ENCODE measurements at places on chromosomes 1 and 21.

- peak; percentile 74 for DNase-seq
Observed at GRCh38 chr1:222994511-222995235, 148.4 kb downstream of the TLR5 start.

- DNase-seq: no peak
Observed at GRCh38 chr1:30514137-30514654, 209.2 kb downstream of the MATN1 start.

DNA sequence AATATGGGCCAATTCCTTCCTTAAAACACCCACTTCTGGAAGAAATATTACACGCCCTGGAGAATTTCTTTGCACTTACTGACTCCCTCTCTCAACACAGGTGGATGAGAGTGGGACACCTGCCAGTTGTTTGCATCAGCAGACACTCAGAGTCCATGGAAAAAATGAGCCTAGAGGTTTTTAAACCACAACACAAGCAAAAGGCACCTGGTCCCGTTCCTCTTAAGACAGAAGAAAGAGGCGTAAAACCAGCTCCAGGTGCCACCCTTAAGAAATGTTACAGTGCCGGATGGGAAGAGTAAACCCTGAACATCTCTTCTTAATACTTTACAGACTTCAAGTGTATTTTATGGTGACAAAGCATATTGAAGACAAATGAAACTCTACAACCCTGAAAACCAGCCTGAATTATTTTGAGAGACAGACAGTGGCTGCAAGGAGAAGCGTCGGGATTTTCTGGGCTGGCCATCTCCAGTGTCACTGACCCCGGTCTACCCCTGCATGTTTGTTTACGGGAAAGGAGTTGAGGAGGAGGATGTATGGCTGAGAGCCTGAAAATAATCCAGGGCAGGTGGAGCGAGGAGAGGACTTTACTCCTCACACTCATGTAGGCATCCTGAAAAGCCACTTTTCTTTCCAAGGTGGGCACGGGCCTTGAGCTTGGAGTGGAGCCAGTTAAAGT, 7.8 kb upstream of the RIPK4 start:
- no peak for DNase-seq

DNA sequence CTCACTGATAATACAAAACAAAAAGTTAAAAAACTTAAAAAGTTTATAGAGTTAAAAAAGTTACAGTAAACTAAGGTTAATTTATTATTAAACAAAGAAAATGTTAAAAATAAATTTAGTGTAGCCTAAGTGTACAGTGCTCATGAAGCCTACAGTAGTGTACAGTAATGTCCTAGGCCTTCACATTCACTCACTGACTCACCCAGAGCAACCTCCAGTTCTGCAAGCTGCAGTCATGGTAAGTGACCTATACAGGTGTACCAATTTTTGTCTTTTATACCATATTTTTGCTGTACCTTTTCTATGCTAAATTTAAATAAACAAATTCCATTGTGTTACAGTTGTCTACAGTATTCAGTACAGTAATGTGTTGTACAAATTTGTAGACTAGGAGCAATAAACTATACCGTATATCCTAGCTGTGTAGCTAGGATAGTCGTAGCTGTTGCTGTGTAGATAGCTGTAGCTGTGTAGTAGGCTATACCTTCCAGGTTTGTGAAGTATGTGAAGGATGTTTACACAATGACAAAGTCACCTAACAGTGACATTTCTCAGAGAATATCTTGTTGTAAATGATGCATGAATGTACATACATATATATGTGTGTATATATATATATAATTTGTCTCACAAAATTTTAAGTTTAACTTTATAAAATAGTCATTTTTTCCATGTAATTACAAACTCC, 140.2 kb downstream of the TGFB2 start:
- no peak for DNase-seq

DNA sequence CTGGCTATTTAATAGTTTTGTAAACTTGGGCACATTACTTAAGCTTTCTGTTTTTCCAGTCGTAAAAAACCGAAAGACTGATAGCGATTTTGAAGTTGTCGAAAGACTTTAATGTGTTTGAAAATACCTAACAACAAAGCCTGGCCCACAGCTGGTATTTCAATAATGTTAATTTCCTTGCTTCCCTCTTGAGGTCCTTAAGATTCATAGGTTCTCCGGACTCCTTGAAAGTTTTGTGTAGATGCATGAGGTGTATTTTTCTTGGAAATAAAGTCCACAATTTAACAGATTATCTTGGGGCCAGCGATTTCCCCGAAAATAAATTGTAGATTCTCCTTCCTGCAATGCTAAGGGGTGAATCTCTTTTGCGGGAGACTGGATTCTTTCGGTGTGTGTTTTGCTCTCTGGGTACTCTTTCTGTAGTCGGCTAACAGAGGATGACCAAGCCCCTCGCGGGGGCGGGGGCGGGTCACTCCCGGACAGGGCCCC, 735 bp upstream of the YTHDF2 start:
- DNase-seq: peak; percentile 12

GRCh38 chr1:57118948-57119603, 153.3 kb upstream of the C8B start:
- DNase-seq: no peak

GRCh38 chr1:222251847-222252246, 296.1 kb downstream of the HHIPL2 start:
- no peak for DNase-seq

GRCh38 chr21:36075171-36075570, 5.3 kb downstream of the CBR1 start:
- DNase-seq: no peak

- no peak for DNase-seq
Observed at GRCh38 chr21:37945036-37945435, 28.8 kb upstream of the KCNJ6 start.

DNA sequence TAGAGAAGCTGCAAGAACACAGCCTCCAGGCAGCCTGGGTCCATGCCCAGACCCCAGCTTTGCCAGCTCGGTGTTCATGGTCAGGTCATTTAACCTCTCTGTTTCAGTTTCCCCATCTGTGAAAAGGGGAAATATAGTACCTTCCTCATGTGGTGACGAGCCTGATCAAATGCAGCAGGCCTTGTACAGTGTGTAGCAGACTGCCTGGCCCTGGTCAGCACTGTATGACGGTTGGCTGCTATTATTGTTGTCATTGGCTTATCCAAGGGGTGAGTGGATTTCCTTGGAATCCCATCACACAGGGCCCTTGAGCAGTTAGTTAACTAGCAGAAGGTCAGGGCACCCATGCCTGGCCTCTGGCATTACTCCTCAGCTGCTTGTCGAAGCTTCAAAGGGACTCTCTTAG, 6.6 kb upstream of the TMEM51 start:
- no peak for DNase-seq

DNA sequence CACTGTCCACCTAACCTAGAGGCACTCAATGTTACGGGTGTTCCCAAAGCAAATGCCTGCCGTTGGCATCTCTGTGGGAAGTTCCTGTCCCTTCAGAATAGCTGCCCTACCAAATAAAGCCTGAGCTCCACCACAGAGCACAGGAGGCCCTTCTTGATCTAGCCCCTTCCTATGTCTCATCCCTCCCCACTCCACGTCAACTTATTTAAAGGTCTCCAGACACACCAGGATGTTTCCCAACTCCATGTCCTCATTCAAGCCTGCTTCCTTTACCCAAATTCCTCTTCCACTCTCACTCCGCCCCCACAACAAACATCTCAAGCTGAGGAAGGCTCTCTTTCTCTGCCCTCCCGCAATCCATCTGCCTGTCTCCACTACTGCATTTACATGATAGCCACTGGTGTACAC, 87.7 kb downstream of the TGFBR3 start:
- DNase-seq: no peak

DNA sequence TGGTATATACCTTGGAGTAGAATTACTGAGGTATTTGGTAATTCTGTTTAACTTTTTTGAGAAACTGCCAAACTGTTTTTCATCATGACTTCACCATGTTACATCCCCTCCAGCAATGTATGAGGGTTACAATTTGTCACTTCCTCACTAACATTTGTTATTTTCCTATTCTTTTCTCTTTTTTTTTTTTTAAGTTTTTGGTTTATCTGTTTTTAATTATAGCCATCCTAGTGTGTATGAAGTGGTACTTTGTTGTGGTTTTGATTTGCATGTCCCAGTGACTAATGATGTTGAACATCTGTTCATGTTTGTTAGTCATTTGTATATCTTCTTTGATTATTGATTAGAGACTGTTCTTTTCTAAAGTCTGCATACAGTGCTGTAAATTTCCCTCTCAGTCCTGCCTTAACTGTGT, 147.3 kb downstream of the HS2ST1 start:
- DNase-seq: peak; percentile 55

DNA sequence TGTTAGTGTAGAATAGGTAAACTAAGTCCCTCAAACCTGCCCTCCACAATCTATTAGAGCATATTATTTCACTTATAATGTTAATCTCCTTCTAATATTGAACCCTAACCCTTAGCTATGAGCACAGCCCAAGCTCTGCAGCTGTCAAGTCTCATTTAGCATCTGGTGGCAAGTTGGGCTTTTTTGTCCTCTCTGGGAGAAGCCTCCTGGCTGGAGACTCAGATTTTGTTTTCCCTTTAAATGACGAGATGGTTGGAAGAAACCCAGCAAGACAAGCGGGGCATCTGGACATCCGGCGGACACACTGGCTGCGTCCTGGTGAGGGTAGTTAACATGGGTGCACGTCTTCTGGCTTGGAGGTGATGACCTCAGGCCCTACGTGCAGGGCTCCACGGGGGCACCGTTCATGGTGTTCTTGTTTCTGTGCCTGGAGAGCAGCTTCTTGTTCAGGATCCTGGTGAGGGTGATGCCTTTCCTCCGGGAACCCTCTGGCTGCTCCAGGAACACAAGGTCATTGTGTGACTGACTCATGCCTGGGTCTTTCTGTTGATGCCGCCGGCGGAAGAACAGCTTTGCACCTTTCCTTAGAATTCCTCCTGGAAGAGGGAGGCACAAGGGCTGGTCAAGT, 9.7 kb upstream of the PRDM15 start:
- DNase-seq: peak; percentile 27

DNA sequence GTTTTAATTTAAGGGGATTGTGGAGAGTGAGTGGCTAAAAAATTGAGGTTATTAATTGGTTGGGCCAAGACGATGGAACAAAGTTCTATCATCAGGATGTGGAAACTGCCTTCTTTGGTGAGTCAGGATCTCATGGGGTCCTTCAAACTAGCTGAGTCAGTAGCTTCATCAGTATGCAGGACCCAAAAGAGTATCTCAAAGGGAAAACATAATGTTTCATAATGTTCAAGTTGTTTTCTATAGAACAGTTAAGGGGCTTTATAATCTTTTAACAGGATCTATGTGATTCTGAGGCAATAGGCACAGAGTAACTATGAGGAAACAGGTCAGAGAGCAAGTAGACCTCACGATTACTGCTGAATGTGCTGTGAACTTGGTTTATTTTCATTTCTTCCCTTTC, 3.2 kb upstream of the OLFML2B start:
- no peak for DNase-seq

- peak; percentile 67 for DNase-seq
Observed at GRCh38 chr1:975896-976683, 5.8 kb downstream of the PERM1 start.

- DNase-seq: peak; percentile 34
Observed at GRCh38 chr21:34583926-34584563, 30.9 kb downstream of the RCAN1 start.

- DNase-seq: no peak
Observed at GRCh38 chr1:210415846-210416448, 87.2 kb downstream of the HHAT start.

DNA sequence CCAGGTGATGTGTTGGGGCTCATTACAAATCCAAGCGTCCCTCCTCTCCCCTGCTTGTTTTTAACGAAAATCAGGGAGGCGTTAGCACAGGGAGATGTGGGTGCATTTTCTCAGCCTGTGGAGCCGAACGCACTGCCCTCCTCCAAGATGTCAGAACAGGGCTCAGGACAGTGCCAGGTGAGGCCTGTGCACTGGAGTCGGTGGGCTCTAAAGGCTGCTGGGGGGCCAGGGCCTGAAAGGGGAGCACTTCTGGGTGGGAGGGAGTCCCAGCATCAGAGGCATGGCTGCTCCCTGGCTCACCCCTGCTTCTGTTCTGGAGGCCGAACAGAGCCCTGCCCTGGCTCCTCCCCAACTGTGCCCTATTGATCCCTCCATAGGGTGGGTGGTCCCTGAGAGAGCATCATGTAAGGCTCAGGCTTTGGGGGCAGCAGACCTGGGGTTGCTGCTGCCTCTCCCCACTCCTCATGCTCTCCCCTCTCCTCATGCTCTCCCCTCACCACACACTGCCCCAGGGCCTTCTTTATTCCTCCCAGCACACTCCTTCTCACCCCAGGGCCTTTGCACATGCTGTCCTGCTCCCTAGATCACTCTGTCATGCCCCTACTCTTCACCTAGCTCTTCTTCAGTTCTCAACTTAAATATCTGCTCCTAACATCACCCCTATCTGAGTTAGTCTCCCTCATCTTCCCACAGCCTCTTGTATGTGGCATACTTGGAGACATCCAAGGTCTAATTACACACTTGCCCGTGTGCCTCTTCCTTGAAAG, 725.2 kb downstream of the PTPRU start:
- DNase-seq: no peak

DNA sequence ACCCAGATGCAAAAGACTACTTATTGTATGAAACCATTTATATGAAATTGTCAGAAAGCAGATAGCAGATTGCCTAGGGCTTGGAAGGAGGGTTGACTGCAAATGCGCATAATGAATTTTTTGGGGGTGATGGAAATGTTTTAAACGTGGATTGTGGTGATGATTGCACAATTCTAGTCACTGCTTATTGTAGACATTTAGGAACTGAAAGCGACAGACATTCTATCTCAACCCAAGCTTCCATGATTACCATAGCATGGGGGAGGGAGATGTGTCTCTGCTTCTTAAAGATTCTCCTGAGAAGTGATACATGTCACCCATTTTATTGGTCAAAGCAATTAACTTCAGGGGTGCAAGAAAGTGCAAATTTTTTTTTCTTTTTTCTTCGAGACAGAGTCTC, 2.8 kb upstream of the MTF2 start:
- no peak for DNase-seq

- no peak for DNase-seq
Observed at GRCh38 chr1:204495078-204495753, 611 bp upstream of the PIK3C2B start.

Measured in AG10803 (cell line).